ENCODE measurements at places on chromosomes 5 and 9.

DNA sequence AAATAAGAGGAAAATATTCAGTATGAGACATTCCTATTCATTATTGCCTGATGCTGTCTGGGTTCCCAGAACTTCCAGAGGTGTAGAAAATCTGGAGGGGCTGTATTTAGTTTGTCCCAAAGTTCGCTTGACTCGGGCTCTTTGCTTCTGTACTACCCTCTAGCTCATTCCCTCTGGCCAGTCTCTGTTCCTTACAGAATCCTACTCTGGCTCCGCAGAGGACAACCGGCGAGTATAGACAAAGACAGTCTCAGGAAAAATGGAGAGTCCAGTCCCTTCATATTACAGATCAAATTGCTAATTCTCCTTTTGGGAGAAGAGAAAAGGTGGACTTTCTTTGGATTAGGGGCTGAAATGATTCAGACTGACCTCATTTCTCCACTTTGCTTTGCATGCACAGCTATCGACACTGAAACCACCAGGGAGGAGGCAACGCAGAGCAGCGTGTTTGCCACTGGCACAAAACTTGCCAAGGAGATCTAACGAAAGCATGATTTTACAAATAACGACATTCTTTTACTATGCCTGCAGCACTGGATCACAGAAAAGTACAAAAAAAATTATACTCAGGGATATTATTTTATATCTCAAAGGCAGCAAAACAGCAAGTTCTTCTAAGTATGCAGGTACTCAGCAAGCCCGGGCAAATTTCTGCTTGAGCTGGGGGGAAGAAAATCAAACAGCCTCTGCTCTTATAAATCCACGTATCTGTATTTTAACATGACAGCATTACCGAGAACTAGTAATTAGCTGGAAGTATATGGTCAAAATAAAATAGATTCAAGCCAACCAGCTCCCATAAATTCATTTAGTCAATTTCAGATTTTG, 279.7 kb downstream of the NPR3 start:
- no peak for DNase-seq

DNA sequence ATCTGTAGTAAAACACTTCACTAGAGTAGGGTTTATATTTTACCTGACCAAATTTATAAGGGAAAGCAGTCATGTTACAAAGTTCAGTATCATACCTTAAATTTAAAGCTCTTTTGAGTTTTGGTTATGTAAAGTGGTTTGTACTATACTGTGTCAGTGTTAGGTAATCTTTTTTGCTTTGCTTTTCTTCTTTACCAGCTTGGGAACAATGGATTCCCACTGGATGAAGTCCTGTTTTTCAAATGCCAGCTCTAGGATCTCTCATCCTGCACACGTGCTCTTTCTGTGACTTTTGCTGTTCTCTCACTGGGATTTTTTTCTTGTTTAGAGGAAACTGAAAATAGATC, 15.9 kb downstream of the CYSTM1 start:
- no peak for DNase-seq

- DNase-seq, result no peak
Measured at GRCh38 chr9:81237565-81238231, 451.6 kb downstream of the TLE1 start.

- no peak for DNase-seq
Measured at GRCh38 chr9:72635197-72635596, 113.8 kb downstream of the TMC1 start.

DNA sequence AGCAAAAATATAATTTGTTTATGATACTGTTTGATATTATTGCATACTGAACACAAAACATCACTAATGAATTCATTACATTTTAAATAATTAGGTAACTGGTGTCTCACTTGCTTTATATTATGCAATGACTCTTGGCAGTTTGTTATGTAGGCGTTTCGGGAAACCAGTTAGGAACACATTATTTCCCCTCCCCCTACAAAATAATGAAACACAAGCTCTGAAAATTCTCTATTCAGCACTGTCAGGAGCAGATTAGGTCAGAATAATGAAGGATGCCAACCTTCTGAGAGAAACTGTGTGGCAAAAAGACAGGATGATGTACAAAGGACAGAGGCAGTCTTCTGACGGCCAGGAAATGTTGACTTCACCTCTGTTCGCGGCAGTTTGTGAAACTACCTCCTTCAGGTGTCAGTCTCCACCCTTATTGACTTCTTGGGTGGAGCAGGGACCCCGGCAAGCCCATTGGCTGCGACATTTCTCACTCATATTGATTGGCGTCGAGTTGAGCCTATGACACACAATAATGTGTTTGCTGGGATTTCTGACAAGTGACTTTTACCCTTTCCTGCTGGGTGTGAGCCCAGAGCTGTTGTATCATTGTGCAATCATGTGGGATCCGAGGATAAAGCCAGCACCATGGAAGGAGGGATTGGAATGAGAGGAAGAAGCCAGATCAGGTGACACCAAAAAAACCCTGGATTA, 33.9 kb downstream of the SH3PXD2B start:
- DNase-seq, result no peak

Measured in hematopoietic multipotent progenitor cell treated with erythropoietin and hydrocortisone succinate and interleukin-3 and kit ligand, for 8 days (in vitro differentiated cells).